Effector CD8-positive, alpha-beta T cell (primary cell): ENCODE measurements at places on chromosomes 1 and 21.

DNA sequence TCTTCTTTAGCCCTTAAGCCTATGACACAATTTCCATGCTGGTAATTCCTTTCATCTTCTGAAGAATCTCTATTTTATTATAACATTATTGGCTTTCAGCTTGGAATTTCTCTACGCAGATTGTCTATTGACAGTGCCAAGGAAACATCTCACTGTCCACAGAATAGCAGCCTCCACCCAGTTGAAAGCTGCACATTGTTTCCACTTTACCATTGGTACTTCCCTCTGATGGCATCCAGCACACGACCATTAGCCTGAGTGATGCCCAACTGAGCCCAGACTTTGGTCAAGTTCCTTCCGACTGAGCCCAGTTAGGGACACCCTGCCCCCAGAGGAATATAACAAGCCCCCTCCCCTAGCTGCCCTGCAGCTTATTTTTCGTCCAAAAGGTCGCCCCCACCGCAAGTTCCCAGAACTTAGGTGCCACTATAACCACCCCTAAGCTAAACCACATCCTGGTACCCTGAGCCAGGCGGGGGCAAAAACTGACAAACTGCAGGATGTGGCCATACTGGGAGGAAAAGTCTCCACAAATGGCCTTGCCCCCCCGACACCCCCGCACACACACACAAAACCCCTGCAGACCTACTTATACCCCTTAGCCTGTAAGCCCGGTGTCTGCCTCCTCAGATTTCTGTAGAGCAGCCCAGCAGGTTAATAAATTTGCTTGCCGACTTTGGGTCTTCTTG, 13.2 kb downstream of the GBP5 start:
- no peak for DNase-seq

DNA sequence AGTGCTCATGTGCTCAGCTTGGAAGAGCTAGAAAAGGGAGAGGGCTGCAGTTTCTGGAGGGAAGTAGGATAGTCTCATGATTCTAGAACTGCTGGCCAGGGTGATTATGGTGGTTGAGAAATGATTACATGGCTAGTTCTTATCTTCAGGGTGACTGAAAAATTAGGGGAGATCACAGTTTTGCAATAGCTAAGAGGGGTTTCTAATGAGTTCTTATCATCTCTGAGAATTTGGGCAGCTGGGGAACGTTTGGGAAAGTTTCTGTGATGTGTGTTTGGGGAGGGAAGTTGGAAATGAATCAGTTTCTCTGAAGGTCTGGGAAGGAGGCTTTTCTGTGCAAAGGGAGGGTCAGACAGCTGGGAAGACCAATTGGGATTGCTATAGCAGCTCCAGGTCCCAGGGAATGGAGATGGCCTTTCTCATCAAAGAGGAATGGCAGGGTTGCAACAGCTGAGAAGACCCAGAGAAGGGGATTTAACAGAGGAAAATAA, 7.6 kb upstream of the RHOU start:
- no peak for DNase-seq

GRCh38 chr1:53359934-53360276, 32.0 kb upstream of the LRP8 start:
- DNase-seq = no peak

GRCh38 chr1:36965275-36966159, 68.8 kb downstream of the GRIK3 start:
- DNase-seq = no peak

DNA sequence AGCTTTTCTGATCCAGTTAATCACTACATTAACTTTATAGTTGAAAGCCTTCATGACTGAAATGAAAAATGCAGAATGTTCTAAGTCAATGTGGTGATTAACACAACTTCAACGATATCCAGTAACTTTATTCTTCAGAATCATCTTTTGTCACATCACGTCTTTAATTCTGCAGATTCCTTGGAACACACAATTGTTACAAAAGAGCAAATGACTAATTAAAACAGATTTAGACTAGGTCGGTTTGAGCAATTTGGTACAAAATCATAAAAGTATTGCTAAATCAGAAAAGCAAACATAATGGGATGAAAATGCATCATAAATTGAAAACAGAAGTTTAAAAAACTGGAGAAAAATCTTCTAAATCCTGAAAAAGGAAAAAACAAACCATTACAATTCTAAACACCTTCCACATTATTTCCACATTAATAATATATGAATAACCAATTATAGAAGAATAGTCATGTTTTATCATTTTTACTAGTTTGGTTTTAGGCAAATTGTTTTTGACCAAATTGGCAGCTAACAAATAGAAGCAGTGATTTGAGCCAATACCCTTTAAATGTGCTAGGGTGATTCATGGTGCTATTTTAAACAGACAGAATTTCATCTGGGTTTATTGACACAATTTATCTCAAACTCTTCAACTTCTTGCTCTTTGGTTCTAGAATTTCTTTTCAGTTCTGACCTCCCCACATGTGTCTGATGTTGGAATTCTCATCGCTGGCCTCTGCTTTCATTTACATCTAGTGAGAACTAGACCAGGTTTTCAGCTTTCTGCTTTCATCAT, 468.1 kb upstream of the PTBP2 start:
- no peak for DNase-seq

DNA sequence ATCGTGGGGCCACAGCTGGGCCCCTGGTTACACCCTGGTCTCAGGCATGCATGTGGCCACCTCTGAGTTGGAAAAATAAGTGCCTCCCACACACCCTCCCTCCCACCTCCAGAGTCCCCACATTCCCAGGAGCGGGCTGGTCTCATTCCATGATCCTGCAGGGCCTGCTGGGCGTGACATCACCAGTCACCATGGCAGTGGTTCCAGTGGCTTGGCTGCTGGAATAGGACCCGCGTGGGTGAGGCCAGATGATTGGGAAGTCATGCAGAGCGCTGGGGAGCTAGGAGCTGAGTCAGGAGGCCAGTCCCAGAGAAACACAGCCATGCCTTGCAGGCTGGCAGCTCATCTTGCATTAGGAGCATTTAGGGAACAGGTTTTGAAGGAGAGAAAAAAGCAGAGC, 125.4 kb upstream of the TMEM51 start:
- DNase-seq = no peak

- no peak for DNase-seq
Observed at GRCh38 chr1:56491441-56491840, 87.9 kb downstream of the PLPP3 start.

- DNase-seq = no peak
Observed at GRCh38 chr21:32378956-32379355, 13.9 kb downstream of the URB1 start.

GRCh38 chr1:22884806-22885530, 87.7 kb downstream of the LACTBL1 start:
- no peak for DNase-seq

GRCh38 chr1:165565751-165566490, 22.1 kb downstream of the LRRC52 start:
- DNase-seq = no peak

- no peak for DNase-seq
Observed at GRCh38 chr21:43273708-43274021, 104.9 kb downstream of the CRYAA start.

DNA sequence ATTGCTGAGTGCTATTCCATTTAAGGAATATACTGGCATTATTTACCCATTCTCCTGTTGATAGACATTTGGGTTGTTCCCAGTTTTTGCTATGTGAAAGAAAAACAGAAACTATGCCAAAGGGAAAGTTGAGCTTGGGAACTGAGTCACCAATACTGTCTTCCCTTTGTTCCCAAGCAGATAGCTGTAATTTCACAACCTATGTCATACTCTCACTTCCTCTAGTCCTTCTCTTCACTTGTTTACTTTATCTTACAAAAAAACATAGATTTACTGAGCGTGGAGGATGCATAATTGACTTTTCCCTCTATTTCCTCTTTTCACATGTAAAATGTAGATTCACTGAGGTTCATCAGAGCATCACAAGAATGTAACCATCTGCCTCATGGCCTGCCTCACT, 32.4 kb upstream of the PGBD5 start:
- no peak for DNase-seq

- DNase-seq = no peak
Observed at GRCh38 chr1:41882068-41882477, 36.6 kb downstream of the HIVEP3 start.

GRCh38 chr1:206508956-206509355, 1.6 kb downstream of the RASSF5 start:
- no peak for DNase-seq

GRCh38 chr1:178649582-178650350, 75.3 kb upstream of the RALGPS2 start:
- no peak for DNase-seq

DNA sequence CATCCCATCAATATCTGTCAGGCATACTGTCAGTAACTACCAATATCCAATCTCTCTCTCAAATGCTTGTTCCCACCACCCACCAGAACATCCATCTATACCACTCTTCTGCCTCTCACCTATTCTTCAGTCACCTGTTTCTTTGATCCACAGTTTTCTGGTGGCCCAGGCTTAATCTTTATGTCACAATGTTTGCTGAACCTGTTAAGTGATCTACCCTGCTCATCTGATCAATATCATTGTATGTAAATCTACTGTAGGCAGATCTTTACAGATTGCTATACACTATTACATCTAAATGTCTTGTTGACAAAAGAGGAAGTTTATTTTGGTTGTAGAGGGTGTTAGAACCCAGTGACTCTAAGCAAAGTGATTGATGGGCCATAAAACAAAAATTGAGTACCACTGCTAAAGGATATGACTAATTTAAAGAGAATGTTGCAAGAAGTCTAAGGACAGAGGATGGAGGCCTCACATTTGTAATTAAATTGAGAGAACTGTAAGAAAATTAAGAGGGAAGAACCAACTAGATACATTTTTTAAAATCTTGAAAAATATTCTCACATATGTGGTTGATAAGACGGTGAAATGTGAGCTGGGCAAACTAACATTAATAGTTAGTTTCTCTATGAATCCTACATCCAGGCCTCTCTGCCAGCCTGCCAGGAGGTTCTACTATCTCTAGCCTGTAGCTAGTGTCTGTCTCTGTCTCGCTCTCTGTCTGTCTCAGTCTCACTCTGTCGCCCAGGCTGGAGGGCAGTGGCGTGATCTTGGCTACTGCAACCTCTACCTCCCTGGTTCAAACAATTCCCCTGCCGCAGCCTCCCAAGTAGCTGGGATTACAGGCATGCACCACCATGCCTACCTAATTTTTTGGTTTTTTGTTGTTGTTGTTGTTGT, 34.1 kb downstream of the EGLN1 start:
- no peak for DNase-seq

- no peak for DNase-seq
Observed at GRCh38 chr21:42003051-42003461, 7.1 kb downstream of the ZBTB21 start.

- DNase-seq = no peak
Observed at GRCh38 chr1:201643835-201644104, 104.8 kb downstream of the NAV1 start.

- no peak for DNase-seq
Observed at GRCh38 chr21:43203591-43203990, 34.8 kb downstream of the CRYAA start.
